CD4-positive, alpha-beta T cell (primary cell): ENCODE measurements at places on chromosomes 16 and 17.

DNA sequence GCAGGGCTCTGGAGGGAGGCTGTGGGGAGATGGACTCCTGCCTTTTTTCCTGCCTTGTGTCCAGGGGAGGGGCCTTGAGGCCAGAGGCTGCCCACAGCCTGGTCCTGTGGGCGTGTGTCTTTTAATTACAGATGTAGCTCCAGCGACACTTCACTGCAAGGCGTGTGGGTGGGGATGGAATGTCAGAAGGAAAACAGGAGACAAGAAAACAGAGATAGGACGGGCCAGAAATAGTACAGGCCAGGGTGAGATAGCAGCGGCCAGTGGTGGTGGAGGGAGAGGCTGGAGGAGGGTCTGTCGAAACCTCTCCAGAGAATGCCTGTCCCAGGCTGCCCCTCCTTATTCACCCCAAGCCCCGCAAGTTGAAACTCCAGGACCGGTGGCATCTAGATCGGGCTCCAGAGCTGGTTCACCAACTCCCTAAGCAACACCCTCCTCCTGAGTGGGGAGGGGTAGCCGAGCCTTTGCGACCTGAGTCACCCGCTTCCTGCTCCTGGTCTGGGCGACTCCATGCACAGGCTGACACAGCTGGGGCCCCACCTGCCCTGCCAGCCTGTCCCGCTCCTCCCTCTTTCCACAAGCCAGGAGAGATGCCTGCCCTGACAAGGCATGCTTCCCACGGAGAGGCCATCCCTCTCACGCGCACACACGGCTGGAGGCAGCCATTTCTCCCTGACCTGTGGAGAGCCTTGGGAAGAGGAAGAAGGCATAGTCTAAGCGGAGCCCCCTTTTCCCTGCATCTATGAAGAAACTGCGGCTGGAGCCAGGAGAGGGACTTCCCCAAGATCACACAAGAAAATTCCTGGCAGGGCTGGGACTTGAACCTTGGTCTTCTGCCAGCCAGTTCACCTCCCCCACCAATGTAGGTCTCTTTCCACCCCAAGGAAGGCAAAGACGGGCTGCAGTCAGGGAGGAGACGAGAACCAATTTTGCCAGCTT lies 6.6 kb upstream of the JUP start:
- no peak for DNase-seq

- DNase-seq: peak; percentile 69
These were observed at the start of gene SP6 for GRCh38 chr17:47850692-47851573. Gene SP6 (minus strand): TSS chr17:47851163. CDS start chr17:47848429, 2,734 bp downstream.

DNA sequence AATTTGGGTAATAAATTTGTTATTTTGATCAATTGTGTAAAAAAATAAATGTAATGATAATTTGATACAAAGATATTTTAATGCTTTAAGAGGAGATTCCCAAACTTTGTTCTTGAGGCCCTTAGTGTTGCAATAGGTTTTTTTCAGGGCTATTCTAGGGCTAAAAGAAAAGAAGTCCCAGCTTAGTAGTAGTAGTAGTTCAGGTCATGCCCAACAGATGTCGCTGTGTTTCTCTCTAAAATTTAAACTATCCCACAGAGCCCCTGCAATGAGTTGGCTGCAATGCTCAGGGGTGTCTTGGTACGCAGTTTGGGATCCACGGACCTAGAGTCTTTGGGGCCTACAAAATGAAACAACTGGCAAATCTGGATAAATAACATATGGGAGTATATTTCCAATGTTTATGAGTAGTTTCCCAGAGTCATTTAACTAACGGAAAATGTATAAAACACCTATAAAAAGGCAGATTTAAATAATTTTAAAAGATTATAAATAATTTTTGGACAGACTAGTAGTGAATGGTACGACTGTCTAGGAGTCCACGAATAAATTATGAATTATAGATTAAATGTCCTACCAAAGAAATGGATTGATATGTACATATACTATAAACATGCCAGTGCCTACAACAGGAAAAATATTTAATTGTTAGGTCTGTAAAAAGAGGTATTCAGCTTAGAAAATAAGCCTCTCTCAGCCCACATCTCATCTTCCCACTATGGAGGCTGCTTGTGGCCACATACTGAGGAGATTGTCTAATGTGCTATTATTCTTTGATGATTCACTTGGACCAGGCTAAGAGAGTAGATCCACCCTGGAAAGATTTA lies 228.5 kb upstream of the PMFBP1 start:
- peak; percentile 50 for DNase-seq

DNA sequence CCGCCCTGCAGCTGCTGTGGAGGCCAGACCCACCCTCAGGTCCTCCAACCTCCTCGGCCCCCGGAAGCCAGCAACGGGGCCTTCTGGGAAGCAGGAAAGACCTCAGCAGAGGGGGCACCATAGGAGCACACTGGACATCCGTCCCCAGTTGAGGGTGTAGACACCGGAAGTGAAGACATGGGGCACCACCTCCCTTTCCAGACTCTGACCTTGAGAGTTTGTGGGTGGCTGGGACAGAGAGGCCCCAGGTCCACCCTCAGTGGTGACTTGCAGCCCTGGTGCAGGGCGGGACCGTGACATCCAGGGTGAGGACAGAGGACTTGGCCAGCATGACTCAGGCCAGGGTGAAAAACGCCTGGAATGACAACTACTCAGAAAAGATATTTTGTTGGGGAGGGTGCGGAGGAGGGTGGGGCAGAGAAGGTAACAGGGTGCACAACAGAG lies 19.9 kb downstream of the CEP295NL start:
- no peak for DNase-seq

GRCh38 chr17:45136846-45137560 lies 1.5 kb downstream of the ACBD4 start:
- no peak for DNase-seq

DNA sequence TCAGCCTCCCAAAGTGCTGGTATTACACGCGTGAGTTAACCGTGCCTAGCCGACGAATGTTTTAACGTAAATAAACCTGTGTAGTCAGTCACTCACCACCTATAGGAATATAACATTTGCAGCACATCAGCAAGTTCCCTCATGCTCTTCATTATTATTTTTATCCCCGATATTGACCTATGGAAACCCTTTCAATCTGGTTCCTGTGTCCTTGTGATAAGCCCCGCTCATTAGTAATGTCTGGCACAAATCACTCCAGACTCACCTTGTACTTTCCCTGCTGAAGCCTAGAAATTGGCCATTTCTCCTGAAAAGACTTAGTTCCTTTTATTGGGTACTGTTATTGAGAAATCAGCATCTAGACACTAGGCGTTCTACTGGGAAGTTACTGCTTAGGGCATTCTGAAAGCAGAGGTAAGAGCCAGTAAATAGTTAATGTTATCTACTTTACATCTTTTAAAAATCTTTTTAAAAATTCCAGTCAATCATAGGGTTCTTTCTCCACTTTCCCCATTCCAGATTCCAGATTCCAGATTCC lies 1.5 kb upstream of the PHKG2 start:
- no peak for DNase-seq

DNA sequence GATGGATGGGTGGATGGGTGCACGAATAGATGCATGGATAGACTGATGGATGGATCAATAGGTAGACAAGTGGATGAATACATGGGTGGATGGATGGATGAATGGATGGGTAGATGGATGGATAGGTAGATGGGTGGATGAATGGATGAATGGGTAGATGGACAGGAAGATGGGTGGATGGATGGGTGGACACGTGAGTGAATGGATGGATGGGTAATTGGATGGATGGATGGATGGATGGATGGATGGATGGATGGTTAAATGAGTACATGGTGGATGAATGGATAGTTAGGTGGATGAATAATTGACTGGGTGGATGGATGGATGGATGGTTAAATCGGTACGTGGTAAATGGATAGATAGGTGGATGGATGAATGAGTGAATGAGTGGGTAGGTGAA lies 89.7 kb upstream of the ZNF469 start:
- DNase-seq: no peak

GRCh38 chr16:12096828-12097522 lies 120.4 kb downstream of the SNX29 start:
- no peak for DNase-seq

GRCh38 chr17:80478487-80479245 lies 2.3 kb upstream of the NPTX1 start:
- no peak for DNase-seq

DNA sequence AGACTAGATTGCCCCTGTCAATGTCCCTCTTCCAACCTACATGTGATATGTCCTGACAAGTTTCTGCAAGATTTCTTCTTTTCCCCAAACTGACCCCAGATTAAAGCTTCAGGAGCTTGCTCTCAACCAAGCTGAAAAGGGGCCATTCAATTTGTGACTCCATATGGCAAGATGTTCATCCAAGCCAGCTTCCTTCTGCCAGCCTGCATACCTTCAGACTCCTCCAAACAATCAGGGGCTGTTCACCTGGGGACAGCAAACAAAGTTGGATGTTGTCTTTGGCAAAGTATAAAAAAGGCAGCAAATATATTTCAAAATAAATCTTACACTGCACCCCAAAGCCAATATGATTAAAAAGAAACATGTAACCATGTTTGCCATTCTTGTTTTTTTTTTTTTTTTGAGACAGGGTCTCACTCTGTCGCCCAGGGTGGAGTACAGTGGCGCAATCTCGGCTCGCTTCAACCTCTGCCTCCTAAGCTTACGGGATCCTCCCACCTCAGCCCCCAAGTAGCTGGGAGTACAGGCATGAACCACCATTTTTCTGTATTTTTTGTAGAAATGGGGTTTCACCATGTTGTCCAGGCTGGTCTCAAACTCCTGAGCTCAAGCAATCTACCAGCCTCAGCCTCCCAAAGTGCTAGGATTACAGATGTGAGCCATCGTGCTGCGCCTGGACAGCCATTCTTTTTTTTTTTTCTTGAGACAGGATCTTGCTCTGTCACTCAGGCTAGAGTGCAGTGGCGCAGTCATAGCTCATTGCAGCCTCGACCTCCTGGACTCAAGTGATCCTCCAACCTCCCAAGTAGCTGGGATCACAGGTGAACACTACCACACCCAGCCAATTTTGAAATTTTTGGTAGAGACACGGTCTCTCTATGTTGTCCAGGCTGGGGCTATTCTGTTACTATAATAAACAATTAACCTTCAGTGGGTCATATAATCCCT lies 50.0 kb upstream of the AKAP1 start:
- no peak for DNase-seq

GRCh38 chr16:13951611-13952010 lies 31.7 kb downstream of the ERCC4 start:
- DNase-seq: no peak
